ENCODE measurements at places on chromosomes 7 and 10.

DNA sequence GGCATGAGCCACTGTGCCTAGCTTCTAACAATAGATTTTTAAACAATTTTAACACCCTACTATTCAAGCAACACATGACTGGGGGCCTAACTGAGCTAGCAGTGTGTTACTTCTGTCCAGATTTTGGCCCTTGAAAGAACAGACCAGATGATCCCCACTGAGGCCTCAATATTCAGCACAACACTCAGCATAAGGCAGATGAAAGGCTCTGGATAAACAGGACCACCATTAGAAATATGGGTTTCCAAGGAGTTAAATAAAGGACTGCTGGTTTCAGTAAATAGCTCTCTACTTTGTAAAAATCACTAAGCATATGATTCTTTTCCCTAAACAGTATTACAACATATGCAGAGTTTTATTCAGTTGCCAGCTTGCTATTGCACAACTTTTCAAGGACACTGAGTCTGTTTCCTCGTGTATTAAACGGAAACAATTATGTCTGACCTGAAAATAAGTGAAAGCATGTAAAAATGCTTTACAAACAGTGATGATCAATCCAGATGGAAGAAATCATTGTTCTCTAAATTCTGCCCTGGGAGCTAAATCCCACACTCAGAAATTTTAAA is 23.8 kb upstream of the FZD1 start:
- DNase-seq, result no peak

GRCh38 chr7:75565132-75565837 is 73.2 kb downstream of the SPDYE5 start:
- DNase-seq, result no peak

- DNase-seq, result no peak
These were observed 164.7 kb downstream of the GNAT3 start for GRCh38 chr7:80347173-80347572.

DNA sequence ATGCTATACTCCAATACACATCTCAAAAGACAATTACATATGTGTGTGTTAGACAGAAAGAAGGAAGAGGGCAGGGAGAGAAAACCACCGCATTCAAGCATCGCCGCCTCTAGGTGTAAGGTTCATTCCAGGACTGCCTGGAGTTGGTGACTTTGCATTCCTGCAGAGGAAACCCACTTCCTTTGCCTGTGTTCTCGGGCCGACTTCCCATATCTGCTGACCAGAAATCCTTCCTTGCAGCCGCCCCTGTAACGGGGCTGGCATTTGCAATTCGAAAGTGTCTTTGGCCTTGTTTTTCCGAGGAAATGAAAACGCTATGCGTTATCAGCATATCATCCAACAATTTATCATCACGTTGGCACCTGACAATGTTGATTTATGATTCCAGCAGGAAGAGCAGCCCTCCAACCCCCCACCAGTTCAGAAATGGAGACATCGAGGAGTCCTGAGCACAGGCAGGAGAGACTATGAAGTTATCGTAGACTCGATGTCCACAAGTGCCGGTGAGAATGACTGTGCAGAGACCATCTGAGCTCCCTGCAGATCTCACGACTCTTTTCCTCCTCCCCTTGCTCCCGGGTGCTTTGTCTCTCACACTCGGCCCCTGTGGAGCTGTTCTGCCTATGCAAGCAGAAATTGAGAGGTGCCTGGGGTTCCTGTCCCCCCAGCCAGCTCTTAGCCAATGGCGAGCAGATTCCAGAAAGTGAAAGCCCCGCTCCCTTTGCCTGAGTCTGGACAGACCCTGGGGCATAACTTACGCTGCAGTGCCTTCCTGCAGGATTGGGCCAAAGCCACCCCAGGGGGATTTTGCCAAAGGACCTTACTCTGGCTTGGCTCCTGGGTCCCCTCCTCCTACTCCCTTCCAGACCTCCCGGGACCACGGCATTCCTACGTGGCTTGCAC is 68.9 kb upstream of the FOXK1 start:
- no peak for DNase-seq

DNA sequence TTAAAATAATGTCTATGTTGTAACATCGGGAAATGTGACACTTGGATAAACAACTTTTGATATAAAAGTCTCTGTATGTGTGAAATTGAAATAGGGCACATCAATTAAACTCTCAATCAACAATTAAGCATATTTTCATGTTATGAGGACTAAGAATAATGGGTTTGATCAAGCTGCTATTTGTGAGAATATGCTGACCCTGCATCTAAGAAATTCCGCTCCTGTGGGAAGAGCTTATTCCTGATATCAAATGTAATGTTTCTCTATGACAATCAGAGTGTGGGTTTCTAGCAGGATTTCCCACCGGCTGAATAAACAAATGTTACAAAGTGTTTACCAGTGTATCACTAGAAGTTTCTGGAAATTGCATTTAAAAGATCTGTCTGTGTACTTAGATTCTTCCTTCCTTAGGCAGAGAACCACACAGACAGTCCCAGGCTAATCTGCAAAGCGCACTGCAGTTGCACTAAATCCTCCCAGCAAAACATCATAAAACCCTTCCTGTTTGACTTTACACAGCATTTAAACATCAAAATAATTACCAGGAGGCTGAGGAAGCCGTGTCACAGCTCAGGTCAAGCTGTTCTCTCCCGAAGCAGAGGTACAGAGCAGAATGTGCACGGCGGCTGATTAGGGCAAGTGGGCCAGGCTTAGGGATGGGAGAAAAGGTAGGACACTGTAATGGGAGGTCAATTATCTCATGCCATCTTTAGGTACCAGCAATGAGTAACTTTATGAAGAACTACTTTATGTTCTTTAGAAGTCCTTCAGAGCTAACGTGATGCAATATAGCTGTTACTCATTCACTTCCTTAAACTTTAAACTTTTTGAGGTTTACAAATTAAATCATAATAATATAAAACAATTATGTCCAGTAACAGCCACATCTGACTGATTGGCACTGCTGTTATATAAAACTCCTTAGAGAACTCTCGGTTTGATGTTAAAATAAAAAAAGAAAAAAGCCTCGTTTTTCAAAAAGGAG is 109.1 kb upstream of the CTTNBP2 start:
- DNase-seq, result no peak

DNA sequence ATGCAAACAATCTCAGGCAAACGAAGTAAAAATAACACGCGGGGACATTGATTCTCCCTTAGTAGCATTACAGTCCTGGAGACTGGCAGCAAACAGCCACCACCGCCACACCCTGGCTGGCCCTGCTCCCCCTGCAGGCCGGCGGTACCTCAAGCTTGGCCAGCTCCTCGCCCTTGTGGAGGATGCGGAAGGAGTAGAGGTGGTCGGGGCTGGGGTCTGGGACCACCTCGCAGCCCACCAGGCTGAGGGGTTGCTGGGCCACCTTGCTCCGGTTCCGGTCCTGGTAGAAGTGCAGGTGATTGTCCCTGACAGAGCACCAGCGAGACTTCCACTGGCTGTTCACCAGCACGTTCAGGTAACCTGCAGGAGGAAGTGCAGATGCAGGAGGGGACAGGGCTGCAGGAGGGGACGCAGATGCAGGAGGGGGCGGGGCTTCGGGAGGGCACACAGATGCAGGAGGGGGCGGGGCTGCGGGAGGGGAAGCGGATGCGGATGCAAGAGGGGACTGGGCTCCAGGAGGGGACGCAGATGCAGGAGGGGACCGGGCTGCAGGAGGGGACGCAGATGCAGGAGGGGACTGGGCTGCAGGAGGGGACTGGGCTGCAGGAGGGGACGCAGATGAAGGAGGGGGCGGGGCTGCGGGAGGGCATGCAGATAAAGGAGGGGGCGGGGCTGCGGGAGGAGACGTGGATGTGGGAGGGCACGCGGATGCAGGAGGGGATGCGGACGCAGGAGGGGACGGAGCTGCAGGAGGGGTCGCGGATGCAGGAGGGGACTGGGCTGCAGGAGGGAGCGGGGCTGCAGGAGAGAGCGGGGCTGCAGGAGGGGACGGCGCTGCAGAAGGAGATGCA is 65.7 kb downstream of the VWA2 start:
- DNase-seq, result peak; percentile 20

GRCh38 chr10:32015386-32015785 is 40.8 kb downstream of the KIF5B start:
- no peak for DNase-seq

GRCh38 chr7:151851145-151851751 is 25.7 kb downstream of the PRKAG2 start:
- no peak for DNase-seq

- DNase-seq, result peak; percentile 19
These were observed 132.6 kb upstream of the PODXL start for GRCh38 chr7:131688738-131689661.

DNA sequence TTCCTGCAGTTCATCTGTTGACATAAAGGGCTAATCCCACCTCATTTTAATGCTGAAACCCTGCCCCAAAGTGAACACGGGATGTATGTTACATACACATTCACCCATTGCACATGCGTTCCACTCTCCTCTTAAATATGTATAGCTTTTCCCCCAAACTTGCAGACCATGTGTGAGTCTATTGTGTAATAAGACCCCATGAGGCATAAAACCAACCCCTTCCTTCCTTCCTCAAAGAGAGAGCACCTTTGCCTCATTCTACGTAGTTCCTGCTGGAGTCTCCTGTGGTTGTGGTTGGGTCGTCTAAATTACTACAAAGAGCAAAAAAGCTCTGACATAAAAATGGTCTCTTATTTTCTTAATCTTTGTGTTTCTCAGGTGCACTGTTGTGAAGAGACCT is 345.7 kb upstream of the KLF6 start:
- no peak for DNase-seq

DNA sequence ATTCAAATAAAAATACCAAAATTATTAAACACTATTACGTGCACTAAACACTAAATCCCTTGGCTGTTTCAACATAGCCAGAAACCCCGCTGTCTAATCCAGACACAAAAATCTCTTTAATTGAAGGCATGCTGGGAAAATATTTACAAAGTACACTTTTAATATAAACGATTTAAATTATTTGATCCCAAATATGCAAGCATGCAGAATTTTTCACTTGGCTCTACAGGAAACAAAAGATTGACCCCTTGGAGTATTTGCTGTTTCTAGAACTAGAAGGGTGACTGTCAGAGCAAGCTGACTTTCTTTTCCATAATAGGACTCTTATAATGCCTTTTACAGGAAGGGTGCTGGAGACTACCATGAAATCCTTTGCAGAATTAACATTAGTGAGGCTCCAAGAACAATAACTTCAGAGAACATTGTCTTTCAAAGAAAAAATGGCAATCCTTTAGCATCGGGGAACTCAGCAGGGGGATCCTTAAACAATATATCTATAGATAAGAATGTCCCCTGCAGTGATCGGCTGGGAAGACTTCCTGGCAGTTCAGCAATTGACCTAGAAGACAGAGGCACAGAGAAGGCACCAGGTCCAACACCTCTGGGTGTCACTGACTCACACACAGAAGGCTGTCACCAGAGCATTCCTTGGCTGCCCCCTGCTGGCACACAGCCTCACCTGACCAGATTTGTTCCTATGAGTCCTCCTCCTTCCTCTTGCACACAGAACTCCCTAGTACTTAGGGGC is 55.8 kb upstream of the MRLN start:
- DNase-seq, result no peak

GRCh38 chr7:57404967-57405421 is 45.0 kb upstream of the ZNF716 start:
- DNase-seq, result no peak

DNA sequence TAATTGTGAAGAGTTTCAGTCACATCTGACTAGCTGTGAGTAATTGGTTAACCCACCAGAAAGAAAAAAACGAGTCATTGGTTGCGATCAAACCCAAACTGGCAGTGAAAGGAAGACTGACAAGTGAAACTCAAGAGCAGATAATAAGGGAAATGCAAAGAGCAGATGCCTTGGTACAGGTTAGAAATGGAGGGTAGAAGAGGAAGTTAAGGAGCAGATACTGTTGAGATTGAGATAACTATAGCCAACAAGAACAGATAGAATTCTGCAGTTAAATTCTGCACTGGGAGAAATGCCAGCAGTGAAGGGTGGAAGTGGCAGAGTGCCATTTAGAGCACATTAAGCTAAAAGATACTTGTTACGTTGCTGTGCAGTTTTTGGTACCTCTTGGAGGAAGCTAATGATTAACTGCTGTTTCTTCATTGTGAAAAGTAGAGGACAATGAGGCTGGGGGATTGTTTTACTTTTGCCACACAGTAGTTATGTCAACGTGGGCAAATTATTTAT is 65.8 kb downstream of the CDK13 start:
- DNase-seq, result no peak

DNA sequence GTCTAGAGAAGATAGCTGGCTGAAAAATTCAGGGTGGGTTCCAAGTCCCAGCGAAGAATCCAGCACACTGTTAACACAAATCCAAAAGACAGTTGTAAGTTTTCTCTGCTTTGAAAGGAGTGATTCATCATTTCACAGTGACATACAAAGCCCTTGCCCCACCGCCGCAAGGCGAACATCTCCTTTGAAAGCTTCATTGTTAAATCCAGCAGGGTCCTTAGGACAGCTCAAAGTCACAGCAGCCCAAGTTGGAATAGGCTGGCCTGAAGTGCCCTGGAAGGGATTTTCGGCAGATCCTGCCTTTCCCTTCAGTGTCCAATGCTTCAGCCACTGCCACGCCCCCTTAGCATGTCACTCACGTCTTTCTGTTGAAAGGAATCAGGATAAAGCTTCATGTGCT is 526.1 kb downstream of the CALN1 start:
- DNase-seq, result no peak
